Hindlimb muscle (tissue), 1 donor: ENCODE measurements at places on chromosomes 4 and X. TPM values are rescaled to one million over a fixed set of nuclear protein-coding genes. Genes with fewer than 3 reads are reported as not detected.

CYTL1 gene
- polyA plus RNA-seq, result 5.6 TPM

BGN gene
- 101 TPM for polyA plus RNA-seq

NEXMIF gene
- 0.27 TPM for polyA plus RNA-seq

DAPP1 gene
- 2.1 TPM for polyA plus RNA-seq

DNA sequence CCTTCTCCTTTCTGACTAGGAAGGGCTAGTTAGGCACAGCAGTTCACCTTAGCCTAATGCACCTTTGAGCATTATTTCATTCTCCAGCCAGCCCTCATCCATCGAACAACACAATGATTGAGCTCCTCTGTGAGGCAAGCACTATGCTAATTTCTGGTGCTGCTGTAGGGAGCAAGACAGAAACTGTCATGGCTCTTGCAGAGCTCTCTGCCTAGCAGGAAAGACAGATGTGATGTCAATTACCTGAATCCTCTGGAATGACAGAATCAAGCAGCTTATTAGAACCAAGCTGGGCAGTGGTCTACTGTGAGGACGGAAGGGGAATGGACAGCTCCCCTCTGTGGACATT is 256.1 kb upstream of the NOCT start:
- no peak for DNase-seq

GRCh38 chr4:133866328-133866699 is 335.3 kb downstream of the PABPC4L start:
- no peak for DNase-seq

DNA sequence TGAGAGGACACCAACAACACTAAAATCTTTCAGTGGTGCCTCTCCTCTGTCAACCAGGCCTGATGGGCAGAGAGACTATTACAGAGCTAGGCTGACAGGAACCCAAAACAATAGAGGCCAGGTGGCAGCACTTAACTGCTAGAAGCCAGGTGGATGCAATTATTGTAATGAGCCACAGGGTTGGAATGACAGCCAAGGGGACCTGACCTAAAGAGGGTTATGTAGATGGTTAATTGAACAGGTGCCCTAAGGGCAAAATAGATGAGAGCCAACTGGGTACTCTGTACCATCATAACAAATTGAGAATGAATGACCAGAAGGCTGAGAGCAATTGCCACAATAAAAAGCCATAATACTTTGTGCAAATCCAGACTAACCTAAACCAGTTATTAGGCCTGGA is 24.7 kb upstream of the FRAS1 start:
- no peak for DNase-seq

DNA sequence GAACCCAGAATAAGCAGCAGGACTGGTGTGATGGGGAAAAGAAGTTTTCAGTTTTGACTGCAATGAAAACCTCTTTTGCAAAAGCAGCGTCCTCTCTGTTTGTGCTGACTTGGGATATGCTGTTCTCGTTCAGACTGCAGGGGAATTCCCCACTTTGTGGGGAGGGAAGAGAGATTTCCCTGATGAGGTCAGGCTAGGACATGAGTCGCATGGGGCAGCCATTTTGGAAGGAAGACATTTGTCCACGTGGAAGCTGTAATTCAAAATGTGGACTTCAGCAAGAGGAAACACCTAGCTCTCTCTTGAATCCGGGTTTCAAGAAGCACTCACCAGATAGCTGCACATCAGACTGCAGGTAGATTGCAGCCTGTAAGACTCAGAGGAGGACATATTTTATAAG is 39.3 kb downstream of the ING2 start:
- no peak for DNase-seq

- DNase-seq, result no peak
These were observed 16.7 kb downstream of the ABLIM2 start for GRCh38 chr4:8141935-8142334.

DNA sequence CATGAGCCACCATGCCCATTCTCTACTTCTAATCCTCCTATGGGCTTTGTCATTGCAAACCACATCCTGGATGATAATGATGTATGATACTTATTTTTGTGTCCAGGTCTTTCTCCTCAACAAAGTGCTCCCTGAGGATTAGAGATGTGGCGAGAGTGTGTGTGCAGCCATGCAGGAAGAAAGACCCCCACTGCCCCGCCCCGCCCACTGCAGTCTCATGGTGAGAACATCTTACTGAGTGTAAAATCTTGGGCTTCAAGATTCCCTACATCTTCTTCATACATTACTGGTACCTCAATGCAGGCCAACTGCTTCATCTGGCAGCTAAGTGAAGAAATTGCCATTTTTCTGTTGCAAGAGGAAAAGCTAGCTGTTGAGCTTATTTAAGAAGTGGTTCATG is 25.9 kb upstream of the MAP3K15 start:
- DNase-seq, result no peak

GRCh38 chrX:7247346-7247745 is 99.4 kb upstream of the PUDP start:
- no peak for DNase-seq
